ENCODE measurements at places on chromosomes 4 and X. TPM values are rescaled to one million over a fixed set of nuclear protein-coding genes. Genes with fewer than 3 reads are reported as not detected.

Gene ABHD18
- total RNA-seq: 10.9 TPM

DNA sequence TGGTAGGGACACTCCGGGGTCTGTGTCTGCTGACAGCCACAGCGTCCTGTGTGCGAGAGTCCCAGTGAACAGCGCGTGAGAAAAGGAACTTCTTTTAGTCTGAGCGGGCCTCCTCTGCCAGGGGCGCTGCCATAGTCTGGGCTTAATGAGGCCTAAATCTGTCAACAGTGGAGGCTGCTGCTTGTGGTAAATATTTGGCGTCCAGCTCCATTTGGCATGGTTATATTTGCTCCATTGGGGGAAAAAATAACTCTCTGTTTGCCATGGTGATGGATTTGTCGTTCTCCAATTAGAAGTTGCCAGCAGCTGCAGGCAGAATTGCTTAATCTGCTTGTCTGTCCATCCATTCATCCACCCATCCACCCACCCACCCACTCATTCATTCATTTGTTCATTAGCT, 71.4 kb upstream of the PSAPL1 start:
- DNase-seq: no peak

DNA sequence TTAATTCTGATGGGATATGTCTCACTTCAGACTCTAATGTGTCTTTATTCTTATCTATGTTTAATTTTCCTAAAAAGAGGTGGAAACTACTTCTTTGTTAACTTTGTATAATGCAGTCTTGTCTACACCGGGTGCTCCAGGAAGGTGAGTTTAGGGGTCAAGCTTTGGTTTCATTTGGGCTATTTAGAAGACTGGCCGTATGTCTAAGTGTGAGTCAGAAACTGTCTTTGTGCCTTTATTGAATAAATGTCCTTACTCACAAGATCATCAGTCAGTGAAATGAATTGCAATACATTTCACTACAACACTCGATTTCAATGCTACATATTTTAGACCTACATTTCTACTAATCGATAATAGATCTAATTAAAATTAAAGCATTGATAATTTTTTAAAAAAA, 56.2 kb downstream of the PROM1 start:
- no peak for DNase-seq

DNA sequence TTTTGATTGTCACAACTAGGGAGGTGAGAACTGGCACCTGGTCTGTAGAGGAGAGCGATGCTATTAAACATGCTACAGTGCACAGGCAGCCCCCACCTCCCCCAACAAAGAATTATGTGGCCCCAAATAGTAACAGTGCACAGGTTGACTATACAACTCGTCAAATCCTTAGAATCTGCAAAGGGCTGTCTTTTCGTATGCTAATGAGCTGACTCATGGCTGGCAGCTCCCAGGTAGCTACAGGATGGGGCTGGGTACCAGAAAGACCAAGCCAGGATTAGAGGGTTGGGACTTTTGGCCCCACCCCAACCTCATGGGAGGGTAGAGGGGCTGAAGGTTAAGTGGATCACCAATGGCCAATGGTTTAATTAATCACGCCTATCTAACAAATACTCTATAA, 104.7 kb upstream of the SORBS2 start:
- no peak for DNase-seq

DNA sequence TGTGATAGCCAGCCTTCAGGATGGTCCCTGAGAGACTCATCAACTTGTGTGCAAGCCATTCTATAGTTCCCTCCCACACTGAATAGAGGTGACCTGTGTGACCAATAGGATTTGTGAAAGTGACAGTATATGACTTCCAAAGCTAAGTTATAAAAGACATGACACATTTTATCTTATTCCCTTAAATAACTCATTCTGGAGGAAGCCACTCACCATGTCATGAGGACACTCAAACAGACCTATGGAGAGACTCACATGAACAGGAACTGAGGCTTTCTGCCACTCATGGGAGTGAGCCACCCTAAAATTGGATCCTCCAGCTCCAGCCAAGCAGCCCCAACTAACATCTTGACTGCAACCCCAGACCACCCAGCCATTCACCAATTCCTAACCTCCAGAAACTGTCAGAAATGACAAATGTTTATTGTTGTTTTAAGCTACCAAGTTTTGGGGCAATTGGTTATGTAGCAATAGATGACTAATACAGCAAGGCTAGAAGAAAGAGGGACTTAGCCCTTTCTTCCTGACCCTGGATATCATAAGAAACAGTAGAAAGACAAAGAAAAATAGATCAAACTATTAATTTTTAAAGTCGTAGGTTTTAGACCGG, 9.0 kb upstream of the CHIC2 start:
- DNase-seq: no peak

Gene PLXNB3
- total RNA-seq: 2.2 TPM

Gene SHROOM2
- total RNA-seq: 3.1 TPM

DNA sequence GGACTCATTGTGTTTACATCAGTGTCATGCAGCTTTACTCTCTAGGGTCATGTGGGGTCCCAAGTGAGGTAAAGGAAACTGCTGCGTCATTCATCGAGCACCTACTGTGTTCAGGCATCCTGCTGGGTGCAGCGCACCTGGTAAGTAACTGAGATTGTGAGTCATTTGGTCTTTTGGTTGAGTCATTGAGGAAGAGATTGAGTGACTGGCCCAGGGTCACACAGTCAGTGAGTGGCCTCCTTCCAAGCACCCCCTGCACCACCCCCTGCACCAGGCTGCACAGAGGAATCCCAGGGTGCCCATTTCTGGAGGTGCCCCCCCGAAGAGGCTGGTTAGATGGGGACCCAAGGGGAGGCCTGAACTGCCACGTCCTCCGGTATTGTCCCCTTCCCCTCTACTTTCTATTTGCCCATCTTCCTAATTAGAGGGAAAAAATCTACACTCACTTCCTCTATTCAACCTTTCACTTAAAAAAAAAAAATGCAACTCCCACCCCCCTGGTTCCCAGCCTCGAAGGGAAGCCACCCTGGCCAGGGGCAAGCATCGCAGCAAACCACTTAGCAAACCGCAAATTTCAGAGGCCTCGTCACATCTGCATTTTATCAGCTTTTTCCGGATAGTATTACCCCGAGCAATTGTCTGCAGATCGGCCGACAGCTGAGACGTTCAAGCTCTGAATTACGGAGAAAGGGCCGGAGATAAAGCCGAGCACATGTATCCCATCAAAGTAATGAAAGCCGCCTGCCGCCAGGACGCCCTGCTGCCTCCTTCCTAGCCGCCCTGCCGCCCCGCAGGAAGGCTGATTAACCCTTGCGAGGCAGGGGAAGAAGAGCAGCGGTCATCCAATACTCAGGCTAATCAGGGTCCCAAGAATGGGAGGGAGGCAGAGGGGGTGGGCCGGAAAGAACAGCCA, 96.3 kb upstream of the MSX1 start:
- peak; percentile 39 for DNase-seq

DNA sequence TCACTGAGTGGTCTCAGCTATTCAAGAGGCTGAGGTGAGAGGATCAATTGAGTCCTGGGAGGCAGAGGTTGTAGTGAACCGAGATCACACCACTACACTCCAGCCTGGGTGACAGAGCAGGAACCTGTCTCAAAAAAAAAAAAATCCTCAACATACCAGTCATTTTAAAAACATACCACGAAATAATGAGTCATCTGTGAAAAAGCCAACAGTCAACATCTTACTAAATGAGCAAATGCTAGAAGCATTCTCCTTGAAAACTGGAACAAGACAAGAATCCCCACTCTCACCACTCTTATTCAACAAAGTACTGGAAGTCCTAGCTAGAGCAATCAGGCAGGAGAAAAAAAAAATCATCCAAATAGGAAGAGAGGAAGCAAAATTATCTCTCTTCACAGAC, 104.0 kb upstream of the ARHGEF9 start:
- no peak for DNase-seq

Gene ARAP2
- 48.6 TPM for total RNA-seq

- no peak for DNase-seq
These were observed 20.7 kb downstream of the AFAP1 start for GRCh38 chr4:7918981-7919380.

Gene KLHL4
- total RNA-seq: 3.2 TPM

DNA sequence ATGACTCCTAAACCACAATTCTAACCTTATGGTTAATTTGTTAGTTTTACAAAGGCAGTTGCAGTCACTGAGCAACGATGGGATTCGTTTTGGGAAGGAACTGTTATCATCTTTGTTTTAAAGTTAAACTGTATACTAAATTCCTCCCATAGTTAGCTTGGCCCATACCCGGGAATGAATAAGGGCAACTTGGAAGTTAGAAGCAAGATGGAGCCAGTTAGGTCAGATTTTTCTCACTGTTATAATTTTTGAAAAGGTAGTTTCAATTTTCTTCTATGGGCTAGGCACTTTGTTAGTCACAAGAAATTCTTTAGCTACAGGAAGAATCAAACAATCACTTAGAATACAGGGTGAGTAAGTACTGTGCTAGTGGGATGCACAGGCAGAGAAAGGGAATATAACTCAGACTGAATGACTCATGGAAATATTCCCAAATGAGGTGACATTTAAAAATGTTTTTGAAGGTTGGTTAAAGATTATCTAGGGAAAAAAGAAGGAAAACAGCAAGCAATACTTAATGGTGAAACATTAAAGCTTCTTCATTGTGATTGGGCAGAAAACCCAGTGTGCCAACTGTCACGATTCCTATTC, 153.6 kb downstream of the MAGEB17 start:
- DNase-seq: no peak

DNA sequence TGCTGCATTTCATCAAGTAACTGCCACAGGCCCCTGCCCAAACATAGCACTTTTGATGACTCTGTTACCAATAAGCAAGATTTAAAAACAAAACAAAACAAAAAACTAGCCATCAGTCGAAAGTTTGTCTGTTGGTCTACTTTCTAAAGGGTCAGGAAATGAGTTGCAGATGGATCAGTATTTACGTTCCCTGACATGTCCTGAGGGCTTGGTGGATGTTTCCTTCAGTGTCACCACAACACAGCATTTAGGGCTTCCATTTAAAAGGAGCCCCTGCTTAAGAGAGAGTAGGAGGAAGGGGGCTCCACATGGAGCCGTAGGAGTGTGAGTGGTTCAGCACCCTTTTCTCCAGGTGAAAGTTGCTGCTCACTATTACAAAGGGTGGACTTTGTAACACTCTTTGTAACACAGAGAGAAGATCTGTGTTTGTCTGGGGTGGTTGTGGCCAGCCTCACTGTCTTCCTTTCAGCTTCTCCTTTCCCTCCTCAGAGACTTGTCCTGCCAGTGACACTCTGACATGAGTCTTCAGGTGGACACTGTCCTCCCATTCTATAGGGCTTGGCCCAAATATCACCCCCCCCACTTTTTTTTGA, 167.5 kb upstream of the PDE5A start:
- no peak for DNase-seq

Gene SPATA18
- total RNA-seq: 5.7 TPM

- no peak for DNase-seq
These were observed 107.9 kb downstream of the CPEB2 start for GRCh38 chr4:15110120-15110571.

GRCh38 chr4:25088093-25088952, 57.6 kb upstream of the LGI2 start:
- no peak for DNase-seq

DNA sequence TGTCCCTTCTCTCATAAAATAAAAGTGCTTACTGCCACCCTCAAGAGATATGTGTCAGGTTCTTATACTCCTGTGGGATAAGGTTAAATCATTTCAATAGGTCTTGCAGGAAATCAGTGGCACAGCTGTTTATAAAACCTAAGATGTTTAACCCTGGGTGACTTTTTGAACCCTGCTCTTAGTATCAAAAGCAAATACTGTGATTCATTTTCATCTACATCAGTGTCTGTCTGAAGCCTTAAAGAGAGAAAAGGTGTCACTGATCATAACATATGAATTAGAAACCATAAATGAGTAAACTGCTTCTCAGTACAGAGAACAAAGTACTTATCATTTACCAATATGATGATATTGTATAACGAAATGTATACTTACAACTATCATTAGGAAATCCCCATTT, 59.0 kb downstream of the CCSER1 start:
- DNase-seq: no peak

Gene MUC7
- total RNA-seq: not detected

Data from skin of body (tissue), 3 donors.